Small intestine (tissue), 16 donors: ENCODE measurements at places on chromosomes 5 and 9.

- DNase-seq = no peak
These were observed 4.6 kb downstream of the BICD2 start for GRCh38 chr9:92760070-92760469.

DNA sequence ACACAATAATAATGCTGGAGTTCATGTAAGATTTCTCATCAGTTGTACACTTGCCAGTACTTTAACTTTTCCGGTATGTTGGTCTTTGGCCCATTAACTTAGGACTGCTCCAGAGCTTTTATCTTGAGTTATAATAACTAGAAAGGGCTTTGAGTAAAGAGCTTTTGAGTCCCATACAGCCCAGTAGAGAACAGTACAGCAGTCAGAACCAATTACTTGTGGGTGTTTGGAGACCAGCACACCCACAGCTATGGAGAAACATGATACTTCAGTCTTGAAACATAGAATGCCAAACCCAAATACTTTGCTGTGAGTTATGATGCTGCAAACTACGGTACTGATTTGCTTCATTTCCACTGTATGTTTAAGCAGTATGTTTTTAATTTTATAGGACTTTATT lies 374.3 kb downstream of the CCDC171 start:
- DNase-seq = no peak

DNA sequence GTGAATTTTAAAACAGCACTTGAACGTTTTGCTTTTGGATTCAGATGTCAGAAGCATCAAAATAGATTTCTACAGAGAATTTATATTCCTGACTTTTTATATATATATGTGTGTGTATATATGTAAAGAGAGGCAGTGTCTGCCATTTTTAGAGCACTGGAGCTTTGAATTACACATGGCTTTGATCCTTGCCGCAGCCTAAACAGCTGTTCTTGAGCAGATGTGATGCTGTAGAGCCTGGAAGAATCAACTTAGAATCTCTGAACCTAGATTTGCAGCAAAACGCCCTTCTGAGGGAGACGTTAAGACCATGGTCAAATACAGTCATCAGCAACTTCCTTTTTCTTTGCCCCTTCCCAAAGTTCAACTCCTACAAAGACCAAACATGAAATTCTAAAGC lies 21.7 kb upstream of the C5orf47 start:
- no peak for DNase-seq

GRCh38 chr9:89564346-89564878 lies 40.4 kb upstream of the GADD45G start:
- DNase-seq = no peak

DNA sequence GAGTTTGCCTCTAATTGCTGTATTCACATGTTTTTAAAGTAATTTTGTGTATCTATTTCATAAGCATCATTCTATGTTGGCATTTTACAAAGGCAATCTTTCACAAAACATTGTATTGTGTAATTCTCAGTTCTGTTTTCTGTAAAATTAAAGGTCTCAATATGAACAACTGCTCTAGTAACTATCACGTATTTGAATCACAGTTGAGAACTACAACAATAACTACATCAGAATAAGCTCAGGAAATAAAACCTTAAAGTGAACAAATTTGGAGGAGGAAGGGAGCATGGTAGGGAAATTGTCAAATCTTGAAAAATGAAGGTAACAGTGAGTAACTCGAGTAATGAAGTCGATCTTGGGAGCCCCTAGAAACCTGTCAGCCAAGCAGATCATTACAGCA lies 22.5 kb upstream of the CAMK4 start:
- no peak for DNase-seq

- DNase-seq = peak; percentile 8
These were observed 315.0 kb upstream of the TLE4 start for GRCh38 chr9:79256691-79257213.

GRCh38 chr9:134645607-134646365 lies 4.2 kb downstream of the COL5A1 start:
- DNase-seq = no peak
